ENCODE measurements at places on chromosomes 1 and 21. TPM values are rescaled to one million over a fixed set of nuclear protein-coding genes. Genes with fewer than 3 reads are reported as not detected.

Gene BCAR3
- 22.3 TPM for total RNA-seq

Gene RAB25
- not detected for total RNA-seq

Gene SPRR1B
- not detected for total RNA-seq

Gene TDRD10
- 3.7 TPM for total RNA-seq

Gene LCE6A
- total RNA-seq: not detected

Gene AGBL4
- total RNA-seq: 0.51 TPM

Gene ATP1A2
- 118 TPM for total RNA-seq

Gene CHIT1
- total RNA-seq: 0.49 TPM

Gene S100A6
- total RNA-seq: 538 TPM

Gene PAPPA2
- 0.75 TPM for total RNA-seq

Gene B4GALT2
- 21.1 TPM for total RNA-seq

Gene TAS1R1
- total RNA-seq: not detected

Gene SAMSN1
- 62.7 TPM for total RNA-seq

Gene SRRM1
- 121 TPM for total RNA-seq

Gene BTG3
- total RNA-seq: 29.9 TPM

Gene KCNJ6
- not detected for total RNA-seq

Gene KCNE2
- total RNA-seq: not detected

Gene HHIPL2
- total RNA-seq: not detected

Gene FCRL5
- not detected for total RNA-seq

Gene CXADR
- not detected for total RNA-seq

Gene CAPN8
- not detected for total RNA-seq

Gene FAM110D
- 0.98 TPM for total RNA-seq

Gene HLX
- 11.9 TPM for total RNA-seq

Gene RNF207
- total RNA-seq: 3.6 TPM

Gene TMEM9
- 38.4 TPM for total RNA-seq

Gene CSMD2
- 0.85 TPM for total RNA-seq

Gene RGS2
- total RNA-seq: 185 TPM

Gene CELA3A
- not detected for total RNA-seq

All from subcutaneous adipose tissue (tissue), 4 donors.